Heart left ventricle (tissue), 16 donors: ENCODE measurements at places on chromosomes 11 and 22. TPM values are rescaled to one million over a fixed set of nuclear protein-coding genes. Genes with fewer than 3 reads are reported as not detected.
A peak's percentile ranks its signal among the peaks of the same experiment; 100 is the strongest.

GRCh38 chr22:16844529-16844928, 19.3 kb upstream of the XKR3 start:
- no peaks in the 10 kb centered on the region for H3K4me1 ChIP-seq
- DNase-seq: no peak
- H3K4me3 ChIP-seq: no peak overlapping the region
- H3K27ac ChIP-seq: no peak overlapping the region
- no peaks in the 10 kb centered on the region for H3K36me3 ChIP-seq

GRCh38 chr22:22884888-22885840, 2.5 kb upstream of the IGLL5 start:
- no peak for DNase-seq
- H3K4me1 ChIP-seq: no peaks in the 10 kb centered on the region
- no peaks in the 10 kb centered on the region for H3K36me3 ChIP-seq
- H3K4me3 ChIP-seq: no peak overlapping the region

- H3K27ac ChIP-seq: no peak overlapping the region
- DNase-seq: no peak
- no peaks in the 10 kb centered on the region for H3K4me1 ChIP-seq
- H3K36me3 ChIP-seq: no peaks in the 10 kb centered on the region
These were observed 419.5 kb upstream of the TENM4 start for GRCh38 chr11:79860336-79860735.

DNA sequence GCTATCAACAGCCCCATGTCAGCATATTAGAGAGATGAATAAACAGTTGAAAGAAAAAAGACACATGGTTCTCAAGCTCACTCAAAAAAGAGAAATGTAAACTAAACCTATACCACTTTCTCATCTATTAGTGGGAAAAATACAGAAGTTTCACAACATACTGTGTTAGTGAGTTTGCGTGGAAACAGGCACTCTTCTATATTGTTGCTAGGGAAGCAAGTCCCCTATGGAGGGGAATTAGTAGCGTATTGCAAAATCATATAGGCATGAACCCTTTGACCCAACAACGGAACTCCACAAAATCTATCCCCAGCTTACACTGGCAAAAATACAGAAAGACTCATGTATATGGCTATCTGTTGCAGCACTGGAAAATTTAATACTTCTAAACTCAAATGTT, 14.2 kb upstream of the RFPL2 start:
- H3K4me3 ChIP-seq: no peak overlapping the region
- no peaks in the 10 kb centered on the region for H3K36me3 ChIP-seq
- H3K4me1 ChIP-seq: no peaks in the 10 kb centered on the region

GRCh38 chr11:13949876-13950275, 12.6 kb upstream of the SPON1 start:
- no peaks in the 10 kb centered on the region for H3K36me3 ChIP-seq
- H3K27me3 ChIP-seq: peaks cover 34% of the 10 kb centered on the region
- no peaks in the 10 kb centered on the region for H3K4me1 ChIP-seq
- no peak overlapping the region for H3K4me3 ChIP-seq

GRCh38 chr11:115896084-115896483, 391.9 kb upstream of the CADM1 start:
- no peak overlapping the region for H3K27ac ChIP-seq
- H3K4me3 ChIP-seq: no peak overlapping the region
- DNase-seq: no peak
- H3K4me1 ChIP-seq: no peaks in the 10 kb centered on the region

DNA sequence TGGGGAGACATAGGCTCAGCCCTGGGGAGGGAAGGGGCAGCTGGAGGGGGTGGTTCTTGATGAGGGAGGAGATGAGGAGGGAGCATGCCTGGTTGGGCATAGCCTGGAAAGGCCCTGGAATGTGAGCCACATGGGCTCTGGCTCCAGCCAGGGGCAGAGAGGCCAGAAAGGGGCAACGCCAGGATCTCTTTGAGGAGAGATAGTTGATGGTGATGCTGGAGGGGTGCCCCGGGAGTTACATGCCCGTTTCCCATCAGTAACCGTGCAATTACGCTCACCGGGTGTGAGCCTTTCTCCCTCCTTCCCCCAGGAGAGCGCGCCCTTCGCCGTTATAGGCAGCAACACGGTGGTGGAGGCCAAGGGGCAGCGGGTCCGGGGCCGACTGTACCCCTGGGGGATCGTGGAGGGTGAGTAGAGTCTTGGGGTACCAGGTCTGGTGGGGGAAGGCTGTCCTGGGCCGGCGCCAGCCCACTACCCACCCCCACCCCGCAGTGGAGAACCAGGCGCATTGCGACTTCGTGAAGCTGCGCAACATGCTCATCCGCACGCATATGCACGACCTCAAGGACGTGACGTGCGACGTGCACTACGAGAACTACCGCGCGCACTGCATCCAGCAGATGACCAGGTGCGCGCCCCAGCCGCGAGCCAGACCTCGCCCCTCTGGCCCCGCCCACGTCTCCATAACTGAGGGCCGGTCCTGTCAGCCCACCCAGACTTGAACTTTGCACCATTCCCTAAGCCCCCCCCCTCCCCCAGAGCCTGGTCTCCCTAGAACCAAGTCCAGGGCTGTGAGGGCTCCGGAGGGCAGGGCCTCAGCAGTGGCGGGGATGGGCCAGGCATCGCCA, 1.8 kb upstream of the GP1BB start:
- H3K4me3 ChIP-seq: no peak overlapping the region
- peaks cover 15% of the 10 kb centered on the region for H3K36me3 ChIP-seq
- peaks cover 3% of the 10 kb centered on the region for H3K27me3 ChIP-seq
- H3K4me1 ChIP-seq: peaks cover 30% of the 10 kb centered on the region

- no peaks in the 10 kb centered on the region for H3K36me3 ChIP-seq
- H3K27ac ChIP-seq: no peak overlapping the region
- no peaks in the 10 kb centered on the region for H3K4me1 ChIP-seq
- no peaks in the 10 kb centered on the region for H3K27me3 ChIP-seq
- H3K4me3 ChIP-seq: no peak overlapping the region
- no peak for DNase-seq
These were observed 256.4 kb upstream of the SESN3 start for GRCh38 chr11:95487391-95487790.

DNA sequence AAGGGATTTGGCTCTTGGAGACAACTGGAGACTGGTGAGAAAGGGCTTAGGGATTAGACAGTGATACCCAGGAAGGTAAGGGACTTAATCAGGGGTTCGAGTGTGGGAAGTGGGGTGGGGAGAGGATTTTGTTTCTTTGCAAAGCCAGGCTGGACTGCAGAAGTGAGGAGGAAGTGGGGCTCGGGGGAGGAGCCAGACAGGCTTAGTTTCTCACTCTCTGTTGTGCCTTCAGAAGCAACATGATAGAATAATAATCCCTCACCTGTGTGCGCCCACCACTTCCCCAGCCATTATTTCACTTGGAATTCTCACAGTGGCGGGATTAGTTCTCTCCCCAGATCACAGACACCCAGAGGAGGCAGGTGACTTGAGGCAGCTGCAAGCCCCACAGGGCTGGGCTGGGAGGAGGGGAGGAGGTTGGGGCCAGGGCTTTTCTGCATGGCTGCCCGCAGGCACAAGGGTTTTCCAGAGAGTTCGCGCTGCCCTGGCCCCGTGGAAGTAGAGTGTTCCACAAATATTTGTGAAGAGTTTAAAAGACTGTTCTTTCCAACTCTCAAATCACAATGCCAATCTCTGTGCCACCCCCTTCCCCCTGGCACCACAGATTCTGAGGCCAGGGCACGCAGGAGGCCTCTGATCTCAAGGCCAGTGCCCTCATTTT, 4.0 kb upstream of the SEC14L2 start:
- H3K4me3 ChIP-seq: no peak overlapping the region
- no peaks in the 10 kb centered on the region for H3K4me1 ChIP-seq
- no peak for DNase-seq
- H3K36me3 ChIP-seq: no peaks in the 10 kb centered on the region

DNA sequence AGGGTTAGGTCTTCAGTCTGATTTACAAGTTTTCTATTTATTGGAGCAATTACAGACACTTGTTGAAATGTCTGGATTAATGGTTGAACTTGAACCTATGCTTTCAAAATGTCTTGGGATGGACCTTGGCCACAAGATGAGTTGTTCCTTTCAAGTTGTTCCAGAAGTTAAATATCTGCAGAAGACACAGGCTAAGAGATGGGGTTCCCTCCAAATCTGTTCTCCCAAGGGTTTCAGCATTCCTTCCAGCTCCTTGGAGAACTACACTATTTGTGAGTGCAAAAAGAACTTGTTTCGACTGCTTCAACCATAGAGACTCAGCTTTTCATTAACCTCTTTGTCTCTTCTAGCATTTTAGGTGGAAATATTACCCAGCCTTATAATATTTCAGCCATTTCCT, 189.0 kb upstream of the BLID start:
- no peaks in the 10 kb centered on the region for H3K36me3 ChIP-seq
- H3K27me3 ChIP-seq: no peaks in the 10 kb centered on the region
- no peak overlapping the region for H3K4me3 ChIP-seq
- H3K4me1 ChIP-seq: peaks cover 4% of the 10 kb centered on the region

- peak within 1 kb of the TSS; percentile 77 for H3K4me3 ChIP-seq
- H3K27me3 ChIP-seq: no peaks in the 10 kb centered on the region
- H3K4me1 ChIP-seq: peaks cover 43% of the 10 kb centered on the region
- peak; percentile 71 for DNase-seq
These were observed at the start of gene CD151 for GRCh38 chr11:832529-833113. TSS of gene CD151 (plus strand) at chr11:832952. CDS start at chr11:836070, 3,118 bp downstream.

- H3K4me3 ChIP-seq: no peak overlapping the region
- H3K27me3 ChIP-seq: no peaks in the 10 kb centered on the region
- peak; percentile 93 for DNase-seq
- H3K36me3 ChIP-seq: peaks cover 17% of the 10 kb centered on the region
- H3K27ac ChIP-seq: peak overlapping the region; percentile 83
These were observed 9.6 kb upstream of the UCP3 start for GRCh38 chr11:74018331-74019005.

- DNase-seq: no peak
- peaks cover 12% of the 10 kb centered on the region for H3K4me1 ChIP-seq
- H3K27me3 ChIP-seq: no peaks in the 10 kb centered on the region
- H3K4me3 ChIP-seq: peak overlapping the region; percentile 1
- H3K27ac ChIP-seq: no peak overlapping the region
These were observed 6.6 kb upstream of the PLXNB2 start for GRCh38 chr22:50314081-50314454.

Gene DLG2
- 9.0 TPM for total RNA-seq

Gene CASP1
- total RNA-seq: 68.4 TPM

Gene FREY1
- not detected for total RNA-seq

Gene MRGPRF
- total RNA-seq: 3.3 TPM

Gene CYB5R2
- 0.83 TPM for total RNA-seq

Gene RASGRP2
- 29.8 TPM for total RNA-seq

Gene SUN2
- total RNA-seq: 125 TPM

Gene SLC22A25
- total RNA-seq: not detected

Gene SLC37A2
- 3.0 TPM for total RNA-seq

Gene RAC2
- 1.8 TPM for total RNA-seq

Gene PAMR1
- total RNA-seq: 9.7 TPM

Gene MB
- total RNA-seq: 13,483 TPM

Gene RFPL2
- total RNA-seq: not detected
